ENCODE measurements at places on chromosomes 16 and 17.

GRCh38 chr16:20520103-20520502 is 56.1 kb downstream of the ACSM2B start:
- DNase-seq = no peak

DNA sequence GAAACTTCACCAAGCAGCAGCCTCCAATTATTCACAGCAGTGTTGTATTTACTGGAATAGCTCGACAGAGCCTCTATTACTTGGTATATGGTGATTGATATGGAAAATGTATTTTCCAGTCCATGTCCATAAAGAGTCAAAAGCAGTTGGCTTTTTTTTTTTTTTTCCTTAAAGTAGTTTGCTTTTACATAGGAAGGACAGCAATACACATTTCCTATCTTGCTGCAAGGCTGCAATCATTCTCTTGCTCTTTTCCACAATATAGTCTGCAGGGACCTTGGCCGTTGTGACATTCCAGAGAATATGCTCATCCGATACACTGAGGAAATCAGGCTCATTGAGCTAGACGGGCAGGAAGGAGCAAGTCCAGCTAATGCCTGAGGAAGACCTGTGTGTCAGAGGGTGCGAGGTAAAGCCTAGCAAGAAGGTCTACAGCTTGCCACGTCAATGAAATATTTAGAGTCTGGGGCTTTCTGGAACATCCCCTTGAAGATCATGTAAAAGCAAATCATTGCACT is 131.1 kb downstream of the ENGASE start:
- no peak for DNase-seq

GRCh38 chr16:15032547-15033308 is 23.1 kb downstream of the NTAN1 start:
- no peak for DNase-seq

- no peak for DNase-seq
Measured at GRCh38 chr17:72838581-72838980, 253.9 kb downstream of the SLC39A11 start.

DNA sequence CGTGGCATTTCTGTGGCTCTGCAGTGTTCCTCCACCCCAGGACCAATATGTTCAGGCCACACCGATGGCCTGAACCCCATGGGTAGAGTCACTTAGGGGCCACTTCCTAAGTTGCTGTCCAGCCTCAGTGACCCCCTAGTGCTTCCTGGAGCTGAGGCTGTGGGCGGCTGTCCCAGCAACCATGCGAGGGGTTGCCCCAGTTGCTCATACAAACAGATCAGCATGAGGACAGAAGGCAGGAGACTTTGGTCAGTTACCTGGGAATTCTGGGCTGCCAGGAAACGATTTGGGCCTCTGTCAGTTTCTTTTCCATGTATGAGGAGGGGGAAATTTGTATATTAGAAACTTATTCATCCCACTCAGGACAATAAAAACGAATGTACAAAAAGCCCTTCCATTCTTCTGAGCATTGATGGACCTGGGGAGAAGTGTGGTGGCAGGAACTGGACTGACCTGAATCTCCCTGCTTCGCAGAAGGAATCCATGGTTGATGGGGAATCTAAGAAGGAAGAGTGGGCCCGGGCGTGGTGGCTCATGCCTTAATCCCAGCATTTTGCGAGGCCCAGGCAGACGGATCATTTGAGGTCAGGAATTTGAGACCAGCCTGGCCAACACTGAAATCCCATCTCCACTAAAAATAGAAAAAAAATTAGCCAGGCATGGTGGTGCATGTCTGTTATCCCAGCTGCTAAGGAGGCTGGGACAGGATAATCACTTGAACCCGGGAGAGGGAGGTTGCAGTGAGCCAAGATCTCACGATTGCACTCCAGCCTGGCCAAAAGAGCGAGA is 4.9 kb upstream of the IL32 start:
- DNase-seq = no peak

GRCh38 chr16:3025032-3026002 is 1.5 kb downstream of the THOC6 start:
- no peak for DNase-seq

GRCh38 chr17:40122136-40122998 is 596 bp downstream of the MSL1 start:
- DNase-seq = no peak

DNA sequence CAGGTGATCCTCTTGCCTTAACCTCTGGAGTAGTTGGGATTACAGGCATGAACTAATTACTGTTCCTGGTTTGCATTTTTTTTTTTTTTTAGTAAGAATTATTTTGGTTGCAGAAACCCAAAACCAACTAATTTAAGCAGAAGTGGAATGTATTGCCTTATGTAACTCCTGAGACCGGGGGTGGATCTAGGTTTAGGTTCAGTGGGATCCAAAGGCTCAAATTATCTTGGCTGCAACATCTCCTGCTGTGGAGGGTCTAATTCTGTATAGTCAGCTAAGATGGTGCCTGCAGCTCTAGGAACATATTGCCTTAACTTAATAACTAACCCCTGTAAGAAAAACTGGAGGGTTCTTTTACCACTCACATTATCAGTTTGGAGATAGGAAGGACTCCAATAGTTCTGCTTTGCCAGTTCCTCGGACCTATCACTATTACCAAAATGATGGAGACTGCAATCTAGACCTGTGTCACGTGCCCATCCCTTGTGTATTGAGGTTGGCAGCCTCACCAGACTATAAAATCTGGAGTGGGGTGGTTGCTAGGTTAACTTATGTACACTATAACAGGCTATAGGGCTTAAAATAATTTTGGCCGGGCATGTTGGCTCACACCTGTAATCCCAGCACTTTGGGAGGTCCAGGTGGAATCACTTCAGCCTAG is 8.5 kb downstream of the SNTB2 start:
- DNase-seq = no peak

DNA sequence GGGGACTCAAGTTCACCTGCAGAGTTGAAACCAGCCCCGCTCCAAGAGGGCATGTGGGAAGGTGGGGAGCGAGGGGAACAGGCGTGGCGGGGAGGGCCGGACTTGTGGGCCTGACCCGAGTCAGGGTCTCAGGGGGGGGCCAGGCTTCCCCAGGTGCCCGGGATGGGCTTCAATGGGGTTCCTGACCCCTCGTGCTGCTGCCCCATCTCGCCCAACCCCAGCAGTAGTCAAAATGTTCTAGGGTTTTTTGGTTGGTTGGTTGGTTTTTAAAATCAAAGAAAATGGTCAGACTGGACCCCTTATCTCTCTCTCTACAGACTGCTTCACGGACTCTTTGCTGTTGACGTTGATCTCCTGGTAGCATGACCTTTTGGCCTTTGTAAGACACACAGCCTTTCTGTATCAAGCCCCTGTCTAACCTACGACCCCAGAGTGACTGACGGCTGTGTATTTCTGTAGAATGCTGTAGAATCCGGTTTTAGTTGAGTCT is 69.5 kb downstream of the AMFR start:
- DNase-seq = no peak

- DNase-seq = no peak
Measured at GRCh38 chr17:41492771-41493170, 3.1 kb upstream of the KRT36 start.

GRCh38 chr16:86297866-86298757 is 212.2 kb upstream of the FOXF1 start:
- no peak for DNase-seq
